ENCODE measurements at places on chromosomes 3 and 15.

GRCh38 chr15:46131876-46132275, 497.0 kb downstream of the SQOR start:
- DNase-seq, result no peak

GRCh38 chr3:97658668-97659285, 105.8 kb upstream of the ARL6 start:
- no peak for DNase-seq

DNA sequence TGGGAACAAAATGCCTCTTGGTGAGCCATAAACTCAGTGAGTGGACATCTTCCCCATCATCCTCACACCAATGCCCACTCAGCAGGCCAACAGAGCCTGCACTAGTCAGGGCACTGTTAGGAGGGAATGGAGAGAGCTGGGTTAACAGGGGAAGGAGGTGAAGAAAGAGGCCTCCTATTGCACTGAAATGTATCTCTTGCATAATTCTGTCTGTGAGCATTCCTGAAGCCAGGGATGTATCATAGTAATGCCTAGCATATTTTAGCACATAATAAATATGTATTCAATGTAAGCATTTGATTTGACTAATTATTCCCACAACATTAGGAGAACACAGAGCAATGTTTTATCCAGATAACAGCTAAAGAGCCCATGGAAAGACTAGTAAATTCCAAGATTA, 81.2 kb downstream of the ANO10 start:
- no peak for DNase-seq

DNA sequence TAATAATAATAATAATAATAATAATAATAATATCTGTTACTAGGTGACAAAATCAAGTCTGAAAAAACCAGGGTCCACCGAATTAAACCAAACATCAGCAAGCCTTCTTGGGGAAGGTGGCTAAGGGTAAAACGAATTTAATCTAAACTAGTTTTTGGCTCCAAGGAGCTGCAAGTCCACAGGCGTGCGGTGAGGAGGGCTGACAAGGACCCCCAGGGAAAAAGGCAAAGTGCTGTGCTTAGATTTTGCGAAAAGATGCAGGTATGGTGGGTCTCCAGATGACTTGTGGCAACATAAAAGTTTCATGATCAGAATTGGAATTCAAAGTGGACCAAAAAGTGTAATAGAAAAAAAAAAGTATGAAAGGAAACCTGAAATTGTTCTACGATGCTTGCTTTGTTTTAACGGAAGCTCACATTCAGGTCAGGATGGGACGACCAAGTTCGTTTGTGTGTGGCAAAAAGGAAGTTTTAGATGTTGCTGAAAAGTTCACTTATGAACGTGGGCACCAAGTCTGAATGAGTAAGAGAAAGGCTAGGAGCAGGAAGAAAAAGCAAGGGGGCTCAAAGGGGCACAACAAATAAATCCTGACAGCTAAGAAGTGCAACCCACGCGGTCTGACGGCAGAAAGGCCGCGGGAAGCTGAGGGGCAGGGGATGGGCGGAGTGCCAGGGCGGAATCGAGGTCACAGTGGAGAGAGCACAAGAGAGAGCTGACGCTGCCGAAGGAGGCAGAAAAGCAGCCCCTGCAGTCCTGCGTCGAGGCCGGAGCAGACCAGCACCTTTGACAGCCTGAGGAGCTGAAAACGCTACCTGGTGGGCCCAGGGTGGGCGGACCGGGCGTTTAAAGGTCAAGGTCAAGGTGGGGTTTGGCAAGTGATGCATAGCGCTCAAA, 1.1 kb downstream of the WDR82 start:
- DNase-seq, result no peak

DNA sequence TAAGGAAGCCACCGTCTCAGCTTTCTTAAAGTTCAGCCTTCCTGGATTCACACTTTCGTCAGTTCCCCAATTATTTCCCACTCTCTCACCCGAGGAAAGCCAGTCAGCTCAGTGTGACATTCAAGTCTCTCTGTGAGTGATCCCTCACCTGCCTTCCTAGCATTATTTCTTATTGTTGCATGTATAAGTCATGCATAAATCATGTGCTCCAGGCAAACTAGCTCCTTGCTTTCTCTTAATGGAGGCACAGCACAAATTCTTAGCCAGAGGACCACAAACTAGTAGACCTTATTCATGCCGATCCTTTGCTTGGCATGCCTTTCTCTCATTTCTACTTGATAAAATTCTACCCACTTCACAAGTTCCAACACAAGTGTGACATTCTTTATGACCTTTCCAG, 44.3 kb downstream of the CLDN11 start:
- DNase-seq, result no peak

- DNase-seq, result no peak
Observed at GRCh38 chr3:17032407-17033034, 147.8 kb downstream of the PLCL2 start.

DNA sequence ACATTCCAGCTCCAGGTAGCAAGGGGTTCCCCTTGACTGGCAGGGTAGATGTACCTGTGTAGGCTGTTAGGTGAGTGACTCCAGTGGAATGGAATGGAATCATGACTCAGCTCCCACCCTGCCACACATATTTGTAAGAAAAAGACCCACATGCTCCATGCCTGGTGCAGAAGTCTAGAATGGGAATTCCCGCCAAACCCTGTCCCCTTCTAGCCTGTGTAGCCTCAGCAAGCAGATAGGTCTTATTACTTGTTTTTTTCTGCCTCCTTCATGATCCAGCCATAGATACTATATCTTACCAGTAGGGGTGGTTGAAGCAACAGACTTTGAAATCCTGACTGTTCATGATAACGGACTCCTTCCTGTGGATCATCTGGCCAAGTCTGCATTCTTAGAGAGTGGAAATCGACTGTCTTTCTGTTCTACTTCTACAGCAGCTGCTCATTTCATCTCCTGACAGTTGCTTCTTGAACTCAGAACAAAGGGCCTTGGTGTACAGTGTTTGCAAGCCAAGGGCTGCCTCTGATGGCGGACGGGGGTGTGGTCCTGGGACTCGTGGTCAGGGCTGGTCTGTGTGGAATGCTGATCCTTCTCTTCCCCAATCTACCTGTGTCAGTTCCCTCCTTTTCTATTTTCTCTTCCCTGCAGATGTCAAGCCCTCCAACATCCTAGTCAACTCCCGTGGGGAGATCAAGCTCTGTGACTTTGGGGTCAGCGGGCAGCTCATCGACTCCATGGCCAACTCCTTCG, 16.3 kb downstream of the SNAPC5 start:
- DNase-seq, result no peak

- DNase-seq, result no peak
Observed at GRCh38 chr15:81182756-81183438, 13.8 kb upstream of the IL16 start.

GRCh38 chr3:60998858-60999257, 252.4 kb downstream of the FHIT start:
- no peak for DNase-seq

GRCh38 chr15:92541291-92542200, 114.0 kb downstream of the FAM174B start:
- no peak for DNase-seq

DNA sequence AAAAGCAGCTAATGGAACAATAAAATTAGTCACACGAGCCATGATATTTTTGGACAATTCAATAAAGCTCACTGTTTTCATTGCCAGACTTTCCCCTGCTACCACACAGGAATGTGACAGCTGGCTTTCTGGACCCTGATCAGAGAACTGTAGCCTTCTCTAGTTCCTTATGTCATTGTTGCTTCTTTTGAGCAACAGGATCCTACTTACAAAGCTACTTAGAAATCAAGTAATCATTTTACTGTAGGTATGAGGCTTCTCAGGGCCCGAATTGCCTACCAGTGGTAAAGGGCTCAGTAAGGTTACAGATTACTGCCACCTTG, 94.3 kb upstream of the AADACL2 start:
- DNase-seq, result no peak

DNA sequence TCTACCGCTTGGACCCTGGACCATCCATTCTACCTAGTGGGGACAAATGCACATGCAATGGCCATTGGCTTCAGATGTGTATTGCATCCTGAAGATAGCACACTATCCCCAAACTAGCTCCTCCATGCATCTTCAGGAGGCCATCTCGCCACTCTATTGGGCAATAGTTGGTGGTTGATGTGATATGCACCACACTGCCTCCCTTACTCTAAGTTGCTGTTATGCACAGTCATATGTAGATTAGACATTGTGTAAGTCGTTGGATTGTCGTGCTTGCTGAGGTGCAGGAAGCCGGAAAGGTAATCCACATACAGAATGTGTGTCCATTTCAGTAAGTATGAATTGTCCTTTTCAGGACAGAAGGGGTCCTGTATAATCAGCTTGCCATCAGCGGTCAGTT, 26.7 kb upstream of the PLA2G4D start:
- no peak for DNase-seq

- no peak for DNase-seq
Observed at GRCh38 chr3:145952536-145952935, 208.4 kb downstream of the PLOD2 start.

DNA sequence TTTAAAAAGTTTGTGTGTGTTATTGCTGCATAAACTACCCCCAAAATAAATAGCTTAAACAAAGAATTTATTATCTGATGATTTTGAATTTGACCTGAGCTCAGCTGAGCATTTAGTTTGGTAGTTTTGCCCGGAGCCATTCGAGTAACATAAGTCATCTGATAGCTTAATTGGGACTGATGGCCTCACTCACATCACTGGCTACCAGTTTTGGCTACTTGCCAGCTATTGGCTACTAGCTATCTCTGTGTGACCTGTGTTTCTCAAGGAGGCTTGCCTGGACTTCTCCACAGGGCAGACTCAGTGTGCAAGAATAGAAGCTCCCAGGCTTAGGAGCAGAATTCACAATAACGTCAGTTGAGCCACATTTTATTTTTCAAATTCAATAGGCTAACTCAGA, 9.0 kb downstream of the CNTN3 start:
- no peak for DNase-seq

GRCh38 chr15:73244333-73244732, 124.4 kb downstream of the HCN4 start:
- no peak for DNase-seq

DNA sequence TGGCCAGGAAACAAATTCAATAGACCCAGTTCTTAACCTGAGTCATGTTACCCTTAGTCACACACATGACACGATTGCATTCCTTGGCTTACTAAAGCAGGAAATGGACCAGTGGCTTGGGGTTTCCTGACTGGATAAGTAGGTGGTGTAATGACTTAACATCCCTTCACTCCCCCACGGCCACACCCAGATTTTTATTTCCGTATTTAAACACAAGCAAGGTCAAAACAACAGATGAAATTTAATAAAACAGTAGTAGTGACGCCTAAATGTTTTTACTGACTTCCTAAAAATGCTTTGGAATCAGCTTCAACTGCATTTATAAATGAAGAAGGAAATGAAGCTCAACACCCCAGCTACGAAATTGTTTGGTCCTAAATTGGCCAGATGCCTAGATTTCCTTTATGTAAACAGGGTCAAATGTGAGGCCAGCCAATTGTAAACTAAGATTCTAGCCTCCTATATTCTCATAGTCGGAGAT, 324.3 kb downstream of the CHST2 start:
- no peak for DNase-seq

DNA sequence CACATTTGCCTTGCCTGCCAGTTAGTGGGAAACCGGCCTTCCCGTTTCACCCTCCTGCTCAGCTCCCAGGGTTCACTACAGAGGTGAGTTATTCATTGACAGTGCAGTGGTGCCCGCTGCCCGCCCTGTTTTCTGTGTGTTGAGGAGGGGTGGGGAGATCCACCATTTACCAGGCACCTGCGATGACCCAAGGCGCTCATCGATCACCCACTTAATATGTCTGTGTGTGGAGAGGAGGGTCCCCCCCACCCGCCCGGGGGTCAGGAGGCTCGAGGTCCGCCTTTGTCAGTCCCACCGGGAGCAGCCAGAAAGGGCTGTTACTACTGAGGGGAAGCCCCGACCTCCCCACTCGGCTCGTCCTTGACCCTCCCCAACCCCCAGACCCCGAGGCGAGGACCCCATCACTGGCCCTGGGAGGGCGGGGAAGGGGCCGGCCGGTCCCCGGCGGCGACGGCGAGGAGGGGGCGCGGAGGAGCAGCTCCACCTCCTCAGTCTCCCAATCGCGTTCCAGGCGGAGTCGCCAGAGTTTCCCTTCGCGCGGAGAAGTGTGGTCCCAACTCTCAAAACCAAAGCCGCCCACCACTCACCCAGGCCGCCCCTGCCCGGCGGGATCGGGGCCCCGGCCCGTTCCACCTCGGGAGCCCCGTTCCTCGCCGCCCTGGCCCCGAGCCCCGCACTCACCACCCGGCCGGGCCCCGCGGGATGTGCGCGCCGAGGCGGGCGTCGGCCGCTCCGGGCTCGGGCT, 1.1 kb downstream of the PLXNB1 start:
- DNase-seq, result no peak

- DNase-seq, result no peak
Observed at GRCh38 chr3:148839805-148840204, 12.2 kb downstream of the CPB1 start.

- DNase-seq, result no peak
Observed at GRCh38 chr15:61195116-61196002, 33.7 kb downstream of the RORA start.

GRCh38 chr15:36798794-36799193, 219.4 kb downstream of the CDIN1 start:
- DNase-seq, result no peak

DNA sequence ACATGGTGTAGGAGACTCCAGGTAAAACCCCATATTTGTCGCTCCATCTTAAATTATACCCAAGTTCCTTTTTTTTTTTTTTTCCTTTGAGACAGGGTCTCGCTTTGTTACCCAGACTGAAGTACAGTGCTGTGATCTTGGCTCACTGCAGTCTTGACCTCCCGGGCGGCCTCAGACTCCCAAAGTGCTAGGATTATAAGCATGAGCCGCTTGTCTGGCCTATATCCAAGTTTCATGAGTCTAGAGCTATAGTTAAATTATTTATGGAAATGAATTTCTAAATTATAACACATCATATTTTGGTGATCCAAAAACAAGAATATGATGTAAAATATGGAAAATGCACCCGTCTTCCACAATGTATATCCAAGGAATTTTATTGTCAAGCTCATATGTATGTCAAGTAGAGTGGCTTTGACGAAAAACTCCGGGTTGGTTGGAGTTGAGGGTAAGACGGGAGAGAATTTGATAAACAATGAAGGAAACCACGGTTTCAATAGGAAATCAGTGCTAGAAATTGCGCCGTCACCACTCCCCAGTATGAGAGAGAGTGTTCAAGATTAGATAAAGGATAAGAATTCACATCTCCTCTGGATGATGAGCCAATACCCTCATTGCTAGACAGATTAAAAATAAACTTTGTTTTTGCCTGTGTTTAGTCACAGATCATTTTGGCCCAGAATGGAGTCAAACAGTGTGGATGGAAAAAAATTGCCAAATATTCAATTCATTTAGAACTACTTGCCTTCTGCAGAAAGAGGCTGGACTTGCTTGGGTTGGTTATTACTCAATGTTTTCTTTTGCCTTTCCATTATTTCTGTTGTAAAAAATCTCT, 209.2 kb upstream of the NR2F2 start:
- DNase-seq, result no peak

DNA sequence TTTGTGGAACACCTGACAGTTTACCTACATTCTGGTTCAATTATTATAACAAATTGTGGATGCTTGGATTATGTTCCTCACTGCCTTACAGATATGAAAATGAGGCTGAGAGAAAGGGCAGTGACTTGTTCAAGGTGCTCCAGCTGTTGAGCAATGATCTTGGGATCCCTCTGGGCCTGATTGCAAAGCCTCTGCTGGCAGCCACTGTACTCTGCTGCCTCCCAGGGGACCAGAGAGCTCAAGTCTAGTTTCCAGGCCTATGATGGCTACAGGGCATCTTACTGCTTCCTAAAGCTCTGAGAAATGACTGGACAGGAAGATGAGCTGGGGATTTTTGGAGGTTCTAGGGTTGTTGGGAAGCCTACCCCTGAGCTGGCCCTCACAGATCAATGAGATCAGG, 2.3 kb upstream of the SHC4 start:
- no peak for DNase-seq

Measured in NCI-H1417 treated with DMSO at 0.1 percent for 48 hours (cell line).